Breast epithelium (tissue), 4 donors: ENCODE measurements at places on chromosomes 5 and 9. TPM values are rescaled to one million over a fixed set of nuclear protein-coding genes. Genes with fewer than 3 reads are reported as not detected.
A peak's percentile ranks its signal among the peaks of the same experiment; 100 is the strongest.

Gene URM1
- 24.1 TPM for total RNA-seq

DNA sequence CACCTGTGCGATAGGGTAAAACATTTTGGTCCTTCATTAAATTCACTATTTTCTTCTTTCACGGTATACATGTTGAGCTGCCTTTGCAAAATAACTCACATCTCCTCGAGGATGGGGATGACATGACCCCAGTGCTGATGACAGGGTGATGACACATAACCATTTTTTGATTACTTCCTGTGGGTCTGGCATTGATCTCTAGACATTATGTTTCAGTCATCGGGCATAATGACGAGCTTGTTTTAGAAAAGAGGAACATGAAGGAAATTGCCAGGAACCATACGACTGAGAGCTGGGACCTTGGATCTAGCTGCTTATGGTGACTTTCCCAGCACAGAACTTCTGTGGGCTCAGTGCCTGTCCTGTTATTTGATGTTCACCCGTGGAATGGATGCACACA is 25.2 kb downstream of the COL5A1 start:
- no peak for DNase-seq

- DNase-seq = no peak
Observed at GRCh38 chr5:167730121-167730520, 561.3 kb upstream of the WWC1 start.

DNA sequence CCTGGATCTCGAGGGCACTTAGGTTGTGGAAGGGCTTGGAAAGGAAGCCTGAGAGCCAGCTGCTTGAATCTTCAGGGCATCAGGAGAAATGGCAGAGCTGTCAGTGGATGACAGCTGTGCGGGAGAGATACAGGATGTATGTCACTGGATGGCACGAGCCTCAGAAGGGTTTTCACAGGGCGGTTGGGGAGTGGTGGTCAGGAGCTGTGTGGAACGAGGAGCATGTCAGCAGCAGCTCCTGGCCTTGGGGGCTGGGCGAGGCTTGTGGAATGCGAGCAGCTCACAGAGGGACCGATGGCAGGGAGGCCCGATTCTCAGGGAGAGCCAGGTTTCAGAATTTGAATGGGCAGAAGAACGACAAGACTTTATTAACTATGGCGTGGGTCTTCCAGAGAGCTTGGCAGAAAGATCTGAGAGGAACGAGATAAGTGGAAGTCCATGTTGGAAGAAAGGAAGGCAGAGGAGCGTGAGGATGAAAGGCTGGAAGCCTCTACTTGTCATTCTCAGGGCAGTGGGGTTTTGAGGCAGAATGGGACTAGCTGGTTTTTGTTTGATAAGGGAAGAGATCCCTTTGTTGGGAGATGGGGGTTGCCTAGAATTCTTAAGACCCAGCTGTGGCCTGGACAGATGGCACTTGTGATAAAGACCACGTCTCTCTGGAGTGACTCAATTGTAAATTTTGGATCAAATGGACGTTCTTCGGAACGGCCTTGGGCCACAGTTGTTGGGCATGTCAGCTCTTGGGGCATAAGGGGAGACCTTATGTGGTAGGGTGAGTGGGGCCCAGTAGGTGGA is 60.3 kb downstream of the SNX30 start:
- no peak for DNase-seq

- peak; percentile 20 for DNase-seq
Observed at GRCh38 chr9:117073539-117074341, 341.1 kb downstream of the ASTN2 start.
